ENCODE measurements at places on chromosomes 7 and 10.

- DNase-seq = no peak
These were observed 16.2 kb downstream of the TNS3 start for GRCh38 chr7:47565640-47566250.

- no peak for DNase-seq
These were observed 217.4 kb upstream of the KLF14 start for GRCh38 chr7:130951303-130951975.

GRCh38 chr7:93728292-93728691 lies 153.8 kb upstream of the CALCR start:
- no peak for DNase-seq

DNA sequence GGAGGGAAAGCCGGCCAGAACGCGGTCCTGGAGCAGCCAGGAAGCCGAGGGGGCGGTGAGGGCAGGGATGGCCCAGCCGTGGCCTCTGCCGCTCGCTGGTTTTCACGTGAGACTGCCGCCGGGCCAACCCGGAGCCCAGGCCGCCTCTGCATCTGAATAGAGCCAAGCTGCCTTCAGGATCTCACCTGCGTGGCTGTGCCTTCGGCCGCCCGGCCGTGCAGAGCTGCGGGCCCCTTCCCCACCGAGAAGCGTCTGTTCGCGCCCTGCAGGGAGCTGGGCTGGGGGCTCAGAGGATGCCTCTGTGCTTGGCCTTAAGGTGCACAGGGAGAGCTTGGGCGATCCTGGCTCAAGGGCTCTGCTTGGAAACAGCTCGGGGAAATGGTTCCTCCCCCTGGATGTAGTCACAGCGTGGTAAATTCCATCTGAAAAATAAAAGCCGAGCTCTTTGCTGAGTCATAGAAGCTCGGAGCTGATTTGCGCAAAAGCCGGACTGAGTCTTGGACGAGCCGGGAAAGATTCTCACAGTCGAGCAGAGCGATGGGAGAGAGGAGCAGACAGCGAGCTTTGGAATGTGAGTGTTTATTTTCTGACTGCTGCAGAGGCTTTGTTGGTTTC lies at the start of gene JAKMIP3:
TSS of gene JAKMIP3 (plus strand) at position 456 of the 615 bp plus-strand sequence. CDS start 38,863 bp downstream, outside the sequence.
- no peak for DNase-seq

GRCh38 chr7:101644879-101645278 lies 15.8 kb upstream of the MYL10 start:
- DNase-seq = no peak

DNA sequence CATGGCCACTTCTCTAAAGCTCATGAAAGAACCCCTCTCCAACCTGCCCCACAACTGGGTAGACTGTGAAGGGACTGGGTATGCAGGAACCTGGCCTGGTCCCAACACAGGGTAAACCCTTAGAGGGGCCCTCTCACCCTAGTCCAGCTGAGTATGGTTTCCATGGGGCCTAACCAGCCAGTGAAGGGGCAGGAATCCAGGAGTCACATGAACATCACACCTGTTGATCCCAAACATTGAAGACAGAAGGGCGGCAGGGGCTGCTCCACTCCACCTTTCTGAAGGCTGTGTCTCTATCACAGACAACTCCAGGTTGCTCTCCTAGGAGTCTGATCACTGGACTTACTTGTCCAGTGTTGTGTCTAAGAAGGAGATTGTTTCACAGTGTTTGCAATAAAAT lies 30.8 kb downstream of the GRID1 start:
- no peak for DNase-seq
